Stimulated activated CD4-positive, alpha-beta T cell treated with anti-CD3 and anti-CD28 coated beads, Interleukin-15, amount 100 ng/mL, for 48 hours (primary cell): ENCODE measurements at places on chromosomes 3 and 15.

DNA sequence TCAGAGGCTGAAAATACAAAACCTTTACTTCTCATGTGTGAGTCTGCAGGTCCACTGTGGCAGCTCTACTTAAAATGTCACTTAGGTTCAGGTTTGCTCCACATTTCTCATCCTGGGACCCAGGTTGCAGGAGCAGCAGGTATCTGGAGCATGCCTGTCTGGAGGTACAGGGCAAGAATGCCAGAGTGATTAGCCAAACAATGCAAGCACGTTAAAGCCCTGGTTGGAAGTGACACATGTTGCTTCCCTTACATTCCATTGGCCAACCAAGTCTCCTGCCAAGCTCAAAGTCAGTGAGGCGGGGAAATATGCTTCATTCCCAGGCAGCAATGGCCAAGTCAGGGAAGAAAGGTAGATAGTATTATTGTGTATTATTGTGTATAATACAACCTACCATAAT, 76.8 kb upstream of the ARL6 start:
- DNase-seq, result no peak

DNA sequence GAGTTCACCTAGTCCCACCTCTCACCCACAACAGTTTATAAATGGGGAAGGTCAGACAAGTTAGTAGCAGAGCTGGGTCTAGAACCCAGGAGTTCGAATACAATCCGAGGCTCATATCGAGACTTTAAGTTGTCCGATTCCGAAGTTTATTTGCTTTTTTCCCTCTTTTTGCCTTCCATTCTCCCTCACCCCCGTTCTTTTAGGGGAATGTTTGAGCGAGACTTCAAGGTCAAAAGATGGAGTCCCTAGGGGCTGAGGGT, 7.3 kb downstream of the BCL6 start:
- no peak for DNase-seq

GRCh38 chr15:63506537-63507035, 2.2 kb downstream of the USP3 start:
- DNase-seq, result no peak

DNA sequence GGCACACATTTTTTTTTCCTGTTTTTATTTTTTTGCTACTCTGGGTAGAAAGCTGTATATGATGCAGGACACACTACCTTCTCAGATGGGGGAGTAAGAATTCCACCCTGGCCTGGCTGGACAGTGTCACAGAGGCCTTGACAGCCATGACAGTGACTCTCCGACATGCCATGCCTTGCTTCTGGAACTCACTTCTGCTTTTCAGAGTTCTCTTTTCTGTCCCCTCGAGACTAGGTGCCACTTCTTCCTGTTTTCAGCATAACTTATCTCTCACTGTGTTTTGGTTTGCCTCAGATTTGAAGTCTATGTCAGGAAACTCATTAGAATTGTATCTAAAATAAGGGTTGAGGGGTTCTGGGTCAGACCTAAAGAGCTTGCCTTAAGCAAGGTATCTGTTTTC, 69.1 kb upstream of the SEC13 start:
- no peak for DNase-seq

DNA sequence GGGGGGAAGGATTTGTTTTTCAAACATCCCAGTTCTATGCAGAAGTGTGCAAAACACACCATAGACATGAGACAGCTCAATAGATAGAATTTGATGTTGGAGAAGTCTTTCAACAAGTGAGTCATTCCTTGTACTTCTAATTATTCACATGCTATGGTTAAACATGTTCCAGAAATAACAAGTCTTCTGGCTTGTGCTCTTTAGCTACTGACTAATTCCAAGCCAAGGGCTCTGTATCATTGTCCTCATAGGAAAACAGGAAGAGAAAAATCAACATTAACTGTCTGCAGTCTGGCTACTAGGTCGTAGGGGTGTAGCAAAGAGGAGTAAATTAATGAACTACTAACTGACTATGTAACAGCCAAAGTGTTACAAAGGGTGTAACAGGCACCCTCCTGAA, 25.8 kb downstream of the LDHAL6B start:
- no peak for DNase-seq

GRCh38 chr3:56975567-56975966, 84.9 kb upstream of the SPATA12 start:
- DNase-seq, result no peak
